ENCODE measurements at places on chromosomes 12 and 14. TPM values are rescaled to one million over a fixed set of nuclear protein-coding genes. Genes with fewer than 3 reads are reported as not detected.

ANO4 gene
- total RNA-seq, result not detected

ASCL1 gene
- total RNA-seq, result not detected

TMEM52B gene
- total RNA-seq, result not detected

KLRG1 gene
- 13.3 TPM for total RNA-seq

OR4E2 gene
- not detected for total RNA-seq

PTPN6 gene
- 295 TPM for total RNA-seq

BAZ2A gene
- 121 TPM for total RNA-seq

OTOGL gene
- not detected for total RNA-seq

GSKIP gene
- 25.4 TPM for total RNA-seq

TAS2R42 gene
- not detected for total RNA-seq

RPGRIP1 gene
- total RNA-seq, result not detected

ALX1 gene
- total RNA-seq, result not detected

C12orf54 gene
- not detected for total RNA-seq

GPD1 gene
- total RNA-seq, result 0.28 TPM

TPPP2 gene
- not detected for total RNA-seq

TCL1B gene
- not detected for total RNA-seq

CISTR gene
- not detected for total RNA-seq

SAMD15 gene
- total RNA-seq, result not detected

MYF5 gene
- total RNA-seq, result not detected

RFLNA gene
- total RNA-seq, result not detected

PIWIL1 gene
- not detected for total RNA-seq

SDR9C7 gene
- not detected for total RNA-seq

TAS2R7 gene
- total RNA-seq, result not detected

TCL1A gene
- not detected for total RNA-seq

POP5 gene
- total RNA-seq, result 38.8 TPM

TMPRSS12 gene
- total RNA-seq, result not detected

SPTB gene
- 0.08 TPM for total RNA-seq

TMTC1 gene
- total RNA-seq, result 0.93 TPM

TSPAN8 gene
- not detected for total RNA-seq

SOAT2 gene
- 1.5 TPM for total RNA-seq

POTEM gene
- not detected for total RNA-seq

RPL36AL gene
- total RNA-seq, result 320 TPM

KCNC2 gene
- total RNA-seq, result not detected

LPAR5 gene
- 7.8 TPM for total RNA-seq

WNT1 gene
- 0.73 TPM for total RNA-seq

FITM1 gene
- 1.4 TPM for total RNA-seq

All from activated CD4-positive, alpha-beta memory T cell treated with anti-CD3 and anti-CD28 coated beads, Interleukin-2, amount 10 ng/mL, durations not matched to agents 7 days and 5 days (primary cell).